ENCODE measurements at places on chromosomes 3 and 15. TPM values are rescaled to one million over a fixed set of nuclear protein-coding genes. Genes with fewer than 3 reads are reported as not detected.

GRCh38 chr15:79406210-79406609, 25.9 kb upstream of the MINAR1 start:
- H3K4me3 ChIP-seq: no peak overlapping the region
- H3K36me3 ChIP-seq: no peaks in the 10 kb centered on the region
- no peak overlapping the region for H3K27ac ChIP-seq
- no peak for DNase-seq

The GOLGA8K gene
- 1.6 TPM for polyA plus RNA-seq

DNA sequence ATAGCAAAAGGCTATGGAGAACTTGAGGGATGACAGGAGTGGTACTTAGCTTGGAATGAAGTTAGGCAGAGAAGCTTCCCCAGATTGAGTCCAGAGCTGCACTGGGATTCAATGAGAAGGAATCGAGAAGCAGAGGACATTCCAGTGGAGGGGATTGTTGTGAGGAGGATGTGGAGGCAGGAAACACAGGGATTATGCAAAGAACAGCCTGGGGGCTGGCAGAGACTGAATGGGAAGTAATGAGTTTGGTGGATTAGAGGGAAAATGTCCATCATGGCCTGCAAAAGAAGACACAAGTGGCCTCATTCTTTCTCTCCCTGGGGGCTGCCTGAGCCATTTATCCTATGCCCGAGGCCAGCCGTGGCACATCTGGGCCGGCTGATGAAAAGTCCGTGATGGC, 20.5 kb upstream of the SCN10A start:
- H3K4me3 ChIP-seq: no peak overlapping the region
- no peaks in the 10 kb centered on the region for H3K27me3 ChIP-seq
- H3K36me3 ChIP-seq: no peaks in the 10 kb centered on the region
- H3K4me1 ChIP-seq: no peaks in the 10 kb centered on the region
- no peak for DNase-seq

- DNase-seq: no peak
- H3K36me3 ChIP-seq: no peaks in the 10 kb centered on the region
- H3K27ac ChIP-seq: no peak overlapping the region
- H3K27me3 ChIP-seq: peaks cover 2% of the 10 kb centered on the region
- H3K4me3 ChIP-seq: no peak overlapping the region
- H3K4me1 ChIP-seq: no peaks in the 10 kb centered on the region
Observed at GRCh38 chr3:157836022-157836421, 270.2 kb downstream of the SHOX2 start.

DNA sequence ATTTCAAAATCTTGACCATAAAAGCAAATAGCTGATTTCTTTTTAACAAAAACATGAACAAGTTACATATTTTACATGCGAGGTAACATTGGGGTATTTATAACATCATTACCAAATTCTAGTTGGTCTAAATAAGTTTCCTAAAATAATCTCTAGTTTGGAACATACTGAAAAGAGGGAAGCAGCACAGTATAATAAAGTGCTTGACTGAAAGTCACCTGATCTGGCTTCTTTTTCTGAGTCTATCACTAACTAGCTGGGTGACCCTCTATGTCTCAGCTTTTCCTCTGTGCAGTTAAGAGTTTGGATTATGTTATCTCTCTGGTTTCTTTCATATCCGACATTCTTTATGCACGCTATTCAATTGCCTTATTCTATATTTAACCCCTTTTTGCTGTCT, 19.8 kb upstream of the CNTN4 start:
- DNase-seq: no peak
- no peaks in the 10 kb centered on the region for H3K27me3 ChIP-seq
- no peak overlapping the region for H3K4me3 ChIP-seq
- no peak overlapping the region for H3K27ac ChIP-seq

The PCNP gene
- polyA plus RNA-seq: 118 TPM

The NR2F2 gene
- 27.7 TPM for polyA plus RNA-seq

DNA sequence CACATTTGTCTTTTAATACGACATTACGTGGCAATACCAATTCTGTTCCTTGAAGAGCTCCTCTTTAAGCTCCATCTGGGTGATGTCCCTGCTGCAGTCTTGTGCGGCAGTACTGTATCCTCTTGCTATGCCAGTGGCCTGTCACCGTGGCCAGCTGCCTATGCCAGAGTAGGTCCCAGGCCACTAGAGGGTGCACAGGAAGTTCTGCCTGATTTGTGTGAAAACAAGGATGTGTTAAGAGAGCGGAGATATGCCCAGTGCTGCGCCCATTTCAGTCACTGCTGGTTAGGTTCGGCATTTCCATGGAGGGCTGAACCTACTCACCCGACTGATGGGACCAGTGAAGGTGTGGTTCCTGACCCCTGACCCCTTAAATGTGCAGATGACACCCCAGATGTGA, 25.2 kb downstream of the NIPA1 start:
- H3K36me3 ChIP-seq: peaks cover 2% of the 10 kb centered on the region
- no peak overlapping the region for H3K4me3 ChIP-seq
- H3K27me3 ChIP-seq: no peaks in the 10 kb centered on the region
- H3K27ac ChIP-seq: no peak overlapping the region
- DNase-seq: no peak

- no peaks in the 10 kb centered on the region for H3K4me1 ChIP-seq
- H3K27me3 ChIP-seq: no peaks in the 10 kb centered on the region
- H3K27ac ChIP-seq: no peak overlapping the region
- H3K36me3 ChIP-seq: no peaks in the 10 kb centered on the region
Observed at GRCh38 chr3:27559835-27560234, 75.7 kb upstream of the SLC4A7 start.

The ALDH1L1 gene
- polyA plus RNA-seq: 40.4 TPM

DNA sequence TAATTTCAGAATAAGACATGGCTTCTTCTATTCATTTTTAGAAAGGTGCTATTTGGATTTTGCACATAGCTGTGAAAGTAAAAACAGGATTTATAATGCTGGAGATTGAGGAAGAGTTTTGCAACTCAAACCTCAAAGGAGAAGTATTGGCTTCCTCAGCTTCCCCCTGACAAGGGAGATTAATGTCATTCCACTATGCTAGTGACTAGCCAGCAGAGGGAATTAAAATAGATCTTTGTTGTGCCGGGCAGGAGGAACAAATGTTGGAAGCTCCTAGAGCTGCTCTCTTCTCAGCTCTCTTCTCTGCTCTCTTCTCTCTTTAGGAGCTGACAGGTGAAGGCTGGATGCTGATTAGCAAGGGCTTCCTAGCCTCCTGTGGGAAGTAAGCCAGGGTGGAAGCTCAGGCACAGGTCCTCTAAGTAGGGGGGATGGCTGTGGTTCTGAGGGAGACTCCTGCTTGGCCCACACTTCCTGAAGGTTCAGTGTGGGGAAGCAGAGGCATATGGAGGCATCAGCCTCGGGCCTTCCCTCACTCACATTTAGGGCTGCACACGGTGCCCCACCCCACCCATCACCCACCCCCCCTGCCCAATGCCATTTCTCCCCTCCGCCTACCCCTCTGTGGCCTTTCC, 29.6 kb downstream of the CX3CR1 start:
- no peak for DNase-seq
- no peak overlapping the region for H3K27ac ChIP-seq
- H3K27me3 ChIP-seq: peaks cover 6% of the 10 kb centered on the region
- no peak overlapping the region for H3K4me3 ChIP-seq
- H3K4me1 ChIP-seq: no peaks in the 10 kb centered on the region

The LRRC3B gene
- 3.2 TPM for polyA plus RNA-seq

GRCh38 chr15:75107908-75108838, 84.8 kb downstream of the PPCDC start:
- H3K27me3 ChIP-seq: no peaks in the 10 kb centered on the region
- DNase-seq: peak; percentile 62
- H3K27ac ChIP-seq: peak overlapping the region; percentile 4
- peaks cover 34% of the 10 kb centered on the region for H3K4me1 ChIP-seq

Measured in large intestine (tissue), 12 donors.